ENCODE measurements at places on chromosomes 11 and 22.

- DNase-seq = no peak
Observed at GRCh38 chr11:46107408-46107718, 13.9 kb downstream of the PHF21A start.

GRCh38 chr11:84019571-84020194 lies 733.5 kb upstream of the CCDC90B start:
- no peak for DNase-seq

GRCh38 chr22:43293655-43294392 lies 49.3 kb downstream of the SCUBE1 start:
- DNase-seq = no peak

GRCh38 chr11:71447791-71448256 lies 369 bp downstream of the DHCR7 start:
- DNase-seq = peak; percentile 21

DNA sequence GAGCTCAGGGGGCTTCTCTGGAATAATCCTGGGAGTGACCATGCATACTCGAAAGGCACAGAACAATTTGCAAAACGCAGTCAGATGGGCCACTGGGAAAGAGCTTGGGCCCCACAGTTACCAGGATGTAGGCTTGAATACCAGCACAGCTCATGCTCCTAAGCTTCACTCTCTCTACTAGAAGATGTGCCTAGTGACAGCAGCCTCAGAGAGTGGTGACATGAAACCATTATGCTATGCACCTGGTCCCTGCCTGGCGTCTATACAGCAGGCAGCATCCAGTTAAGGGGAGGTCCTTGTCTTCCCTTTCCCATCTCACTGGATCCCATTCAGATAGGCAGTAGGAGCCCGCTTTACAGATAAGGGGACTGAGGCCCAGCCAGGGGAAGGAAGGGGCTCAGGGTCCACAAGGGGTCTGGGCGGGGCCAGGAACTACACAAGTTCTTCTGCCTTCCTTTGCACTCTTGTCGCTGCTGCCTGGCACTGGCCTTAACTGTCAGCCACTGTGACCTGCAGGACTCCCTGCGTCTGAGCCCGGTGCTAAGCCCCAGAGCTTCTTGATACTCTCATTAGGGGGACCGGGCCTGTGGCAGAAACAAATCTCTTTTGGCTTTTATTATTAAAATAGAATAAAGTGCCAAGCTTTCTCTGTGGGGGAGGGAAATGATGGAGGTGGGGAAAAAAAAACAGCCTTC lies 21.2 kb upstream of the RASD2 start:
- no peak for DNase-seq
